ENCODE measurements at places on chromosomes 11 and 22.

GRCh38 chr11:119741369-119742262 lies 12.6 kb upstream of the NECTIN1 start:
- DNase-seq: no peak

DNA sequence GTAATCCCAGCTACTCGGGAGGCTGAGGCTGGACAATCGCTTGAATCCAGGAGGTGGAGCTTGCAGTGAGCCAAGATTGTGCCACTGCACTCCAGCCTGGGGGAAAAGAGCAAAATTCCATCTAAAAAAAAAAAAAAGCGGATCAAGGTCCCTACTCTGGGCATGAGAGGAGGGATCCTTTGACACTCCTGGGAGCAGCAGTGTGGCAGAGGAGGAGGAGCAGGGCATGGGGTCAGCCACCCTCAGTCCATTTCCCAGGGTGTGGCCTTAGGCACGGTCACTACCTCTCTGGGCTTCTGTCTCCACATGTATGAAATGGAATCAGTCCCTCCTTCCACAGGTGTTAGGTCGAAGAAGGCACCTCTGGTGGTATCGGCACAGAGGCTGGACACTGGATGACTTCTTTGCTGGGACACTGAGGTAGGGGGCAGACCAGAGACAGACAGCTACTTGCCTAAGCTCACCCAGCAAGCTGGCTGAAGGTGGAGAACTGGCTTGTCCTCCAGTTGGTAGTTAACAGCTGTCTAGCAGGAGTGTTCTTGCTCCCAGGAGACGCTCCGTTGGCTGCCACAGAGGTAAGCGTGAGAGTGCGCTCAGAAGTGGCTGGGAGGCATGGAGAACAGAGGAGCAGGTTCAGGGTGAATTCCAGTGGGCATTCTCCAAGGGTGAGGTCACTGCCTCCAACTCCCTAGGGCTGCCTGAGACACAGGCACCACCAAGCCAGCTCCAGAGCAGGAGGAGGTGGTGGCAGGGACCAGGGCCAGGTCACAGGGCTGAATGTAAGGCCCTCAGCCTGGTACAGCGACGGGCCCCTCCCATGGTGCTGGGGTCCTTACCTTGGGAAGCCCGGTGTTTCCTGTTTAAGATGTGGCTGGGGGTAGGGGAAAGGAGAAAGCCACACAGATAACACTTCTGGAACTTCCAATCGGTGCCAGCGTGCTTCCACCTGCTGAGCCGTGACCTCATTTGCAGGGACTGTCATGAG lies 19.5 kb downstream of the TXN2 start:
- DNase-seq: no peak

DNA sequence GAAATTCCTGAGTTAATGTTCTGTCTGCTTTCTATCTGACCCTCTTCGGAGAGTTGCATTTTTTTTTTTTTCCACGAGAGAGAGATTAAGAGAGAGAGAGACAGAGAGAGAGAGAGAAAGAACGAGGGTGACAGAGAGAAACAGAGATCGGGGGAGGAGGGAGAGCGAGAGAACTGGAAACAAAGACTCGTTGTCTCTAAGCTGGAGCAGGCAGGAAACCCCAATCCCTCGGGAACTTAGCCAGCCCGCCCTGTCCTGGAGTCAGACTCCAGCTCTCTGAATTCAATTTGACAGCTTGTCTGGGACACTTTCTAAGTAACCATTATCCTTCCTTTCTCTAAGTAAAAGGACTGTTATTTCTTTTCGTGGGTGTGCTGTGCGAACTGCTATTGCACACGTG lies 76.9 kb downstream of the KCNJ1 start:
- DNase-seq: no peak

GRCh38 chr22:19986410-19987341 lies 29.9 kb downstream of the ARVCF start:
- DNase-seq: peak; percentile 36

GRCh38 chr11:75268626-75269366 lies 28.2 kb downstream of the TPBGL start:
- no peak for DNase-seq

Data from cerebellar nuclear complex (tissue), 1 donor.